Neural crest cell (in vitro differentiated cells): ENCODE measurements at places on chromosomes 4 and X. TPM values are rescaled to one million over a fixed set of nuclear protein-coding genes. Genes with fewer than 3 reads are reported as not detected.

GRCh38 chr4:165294907-165295306, 32.6 kb upstream of the MSMO1 start:
- no peak for DNase-seq

DNA sequence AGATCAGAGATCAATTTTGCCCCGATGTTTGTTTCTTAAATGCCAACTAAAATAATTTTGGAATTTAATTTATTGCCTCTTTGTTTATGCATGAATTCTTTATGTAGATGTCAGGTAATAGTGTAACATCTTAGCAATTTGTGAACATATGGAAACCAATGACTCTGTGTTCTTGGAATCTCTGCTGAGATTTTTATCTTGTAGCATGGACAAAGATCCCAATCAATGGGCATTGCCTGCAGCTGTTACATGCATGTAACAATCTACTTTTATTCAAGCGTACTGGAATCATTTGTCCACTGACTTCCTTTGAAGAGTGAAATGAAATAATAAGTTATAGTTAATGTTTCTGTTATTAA, 61.6 kb upstream of the ARSJ start:
- DNase-seq: no peak

- DNase-seq: no peak
Observed at GRCh38 chr4:37908488-37909331, 17.8 kb downstream of the TBC1D1 start.

DNA sequence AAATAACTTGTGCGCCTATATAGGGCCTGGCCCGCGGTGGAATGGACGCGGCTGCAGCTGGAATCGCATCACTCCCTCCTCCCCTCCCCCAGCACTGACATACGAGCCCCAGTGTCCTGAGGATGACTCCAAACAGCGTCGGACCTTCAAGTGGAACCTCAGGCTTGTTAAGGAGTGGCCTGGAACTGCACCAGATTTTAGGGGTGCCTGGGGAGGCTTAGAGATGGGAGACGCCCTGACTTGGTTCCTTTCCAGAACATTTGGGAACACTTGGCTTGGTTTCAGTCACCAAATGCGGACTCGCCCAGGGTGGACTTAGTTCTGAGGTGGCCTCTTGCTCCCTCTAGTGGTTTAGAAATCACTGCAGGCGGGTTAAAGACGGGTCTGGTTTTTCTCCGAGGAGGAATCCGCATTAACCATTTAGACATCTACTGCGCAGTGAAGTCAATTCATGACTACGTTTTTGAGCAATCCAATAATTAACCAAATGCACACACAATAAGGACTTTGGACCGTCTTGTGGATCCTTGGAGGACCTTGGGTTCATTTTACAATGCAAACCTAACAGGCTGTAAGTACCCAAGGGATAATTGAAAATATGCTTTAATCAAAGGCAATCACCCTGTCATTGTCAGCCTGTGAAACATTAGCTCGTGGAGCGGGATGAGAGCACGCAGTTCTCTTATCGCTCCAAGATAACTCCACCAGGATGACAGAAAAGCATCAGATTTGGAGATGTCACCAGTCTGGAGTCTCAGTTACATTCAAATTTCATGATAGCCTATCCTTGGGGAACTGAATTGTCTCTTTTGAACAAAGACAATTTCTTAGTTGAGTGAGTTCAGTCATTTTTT, 11.2 kb upstream of the PDGFRA start:
- peak; percentile 70 for DNase-seq

- no peak for DNase-seq
Observed at GRCh38 chr4:109011241-109012026, 248.6 kb upstream of the ETNPPL start.

GRCh38 chr4:174928575-174929253, 10.6 kb downstream of the ADAM29 start:
- no peak for DNase-seq

- no peak for DNase-seq
Observed at GRCh38 chr4:109548655-109549054, 11.4 kb upstream of the MCUB start.

GRCh38 chrX:111008126-111008525, 87.9 kb upstream of the PAK3 start:
- no peak for DNase-seq

DNA sequence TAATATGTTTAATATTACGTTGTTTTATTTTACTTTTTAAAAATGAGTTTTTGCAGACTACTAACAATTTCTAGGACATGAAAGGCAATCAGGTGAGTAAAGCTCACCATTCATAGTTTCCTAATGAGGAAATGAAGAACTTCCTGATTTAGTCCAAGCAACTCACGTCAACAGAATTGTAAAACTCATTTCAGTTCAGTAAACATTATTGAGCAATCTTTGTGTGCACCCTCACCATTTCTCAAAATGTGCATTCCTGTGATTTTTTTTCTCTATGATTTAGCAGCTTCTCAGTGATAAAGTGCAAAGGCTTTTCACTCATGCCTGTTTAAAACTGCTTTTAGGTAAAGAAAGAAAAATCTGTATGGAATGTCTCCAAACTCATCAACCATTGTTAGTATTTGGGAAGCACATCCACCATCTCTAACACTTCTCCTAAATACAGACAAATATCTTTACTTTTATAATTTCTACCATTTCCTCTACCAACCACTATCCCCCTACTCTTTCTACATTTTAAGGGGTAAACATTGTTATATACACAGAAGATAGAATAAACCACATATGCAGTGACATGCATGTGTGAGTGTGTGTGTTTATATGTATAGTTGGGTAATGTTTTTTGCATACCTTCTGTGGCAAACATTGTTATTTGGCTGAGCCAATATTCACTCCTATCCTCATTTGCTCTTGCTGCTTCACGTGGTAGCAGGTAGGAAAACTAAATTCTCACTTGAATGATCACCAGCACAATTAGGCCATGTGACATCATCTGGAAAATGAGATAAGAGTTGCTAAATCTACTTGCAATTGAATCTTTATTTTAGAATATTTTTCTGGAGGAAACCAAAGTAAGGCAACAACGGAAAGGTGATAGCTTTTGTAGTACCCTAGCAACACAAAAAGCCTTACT, 54.7 kb upstream of the PRDM8 start:
- no peak for DNase-seq

DNA sequence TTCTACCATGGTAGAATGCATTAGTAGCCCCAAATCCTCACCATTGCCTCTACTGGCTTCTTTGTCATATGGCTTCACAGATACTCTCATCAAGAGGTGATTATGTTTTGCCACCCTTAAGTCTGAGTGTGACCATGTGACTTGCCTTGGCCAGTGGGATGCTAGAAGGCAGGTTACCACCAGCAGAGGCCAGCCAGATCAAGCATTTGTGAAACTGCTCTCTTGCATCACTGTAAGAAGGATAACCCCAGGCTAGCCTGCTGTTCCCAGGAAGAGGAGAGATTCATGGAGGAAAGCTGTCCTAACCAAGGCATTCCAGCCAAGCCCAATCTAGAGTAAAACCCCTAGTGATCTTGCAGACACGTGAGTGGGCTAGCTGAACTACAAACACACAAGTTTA, 46.8 kb downstream of the USP46 start:
- no peak for DNase-seq

Gene SPANXD
- not detected in 2 replicates for total RNA-seq

- peak; percentile 7 for DNase-seq
Observed at GRCh38 chrX:68462653-68463052, 29.4 kb upstream of the OPHN1 start.

GRCh38 chr4:101853028-101853427, 62.5 kb downstream of the BANK1 start:
- DNase-seq: no peak

Gene GLRA2
- total RNA-seq: 0.73 and 1.3 TPM in 2 replicates

Gene PRRG1
- total RNA-seq: 8.0 TPM in 2 replicates

GRCh38 chrX:17390419-17390850, 15.4 kb downstream of the NHS start:
- DNase-seq: no peak

Gene TCP11X2
- total RNA-seq: not detected in 2 replicates

Gene SOX3
- total RNA-seq: 201 and 205 TPM in 2 replicates

Gene CT45A9
- not detected in 2 replicates for total RNA-seq

Gene MAP3K15
- total RNA-seq: 1.2 and 2.0 TPM in 2 replicates

DNA sequence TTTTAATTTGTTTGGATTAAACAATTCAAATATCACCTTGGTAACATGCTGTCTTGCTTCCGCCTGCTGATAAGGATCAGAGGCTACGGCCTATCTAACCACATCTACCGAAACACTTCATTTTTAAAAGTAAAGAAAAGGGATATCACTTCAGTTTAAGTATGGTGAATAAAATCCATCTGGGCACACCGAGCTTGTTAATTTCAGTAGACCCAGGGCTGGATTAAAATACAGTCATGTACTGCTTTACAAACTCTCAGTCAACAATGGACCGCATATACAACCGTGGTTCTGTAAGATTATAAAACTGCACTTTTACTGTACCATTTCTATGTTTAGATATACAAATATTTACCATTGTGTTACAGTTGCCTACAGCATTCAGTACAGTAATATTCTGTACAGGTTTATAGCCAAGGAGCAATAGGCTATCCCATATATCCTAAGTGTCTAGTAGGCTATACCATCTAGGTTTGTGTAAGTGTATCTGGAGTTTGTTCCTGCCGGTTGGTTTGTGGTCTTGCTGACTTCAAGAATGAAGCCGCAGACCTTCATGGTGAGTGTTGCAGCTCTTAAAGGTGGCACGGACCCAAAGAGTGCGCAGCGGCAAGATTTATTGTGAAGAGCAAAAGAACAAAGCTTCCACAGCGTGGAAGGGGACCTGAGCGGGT, 40.0 kb downstream of the SEPTIN11 start:
- DNase-seq: no peak

Gene FMR1NB
- total RNA-seq: not detected in 2 replicates

GRCh38 chr4:107890779-107891178, 40.6 kb upstream of the CYP2U1 start:
- DNase-seq: no peak

Gene NXF3
- not detected in 2 replicates for total RNA-seq

- DNase-seq: no peak
Observed at GRCh38 chrX:149699761-149700160, 12.1 kb upstream of the MAGEA11 start.
